ENCODE measurements at places on chromosomes 6 and 20.

- DNase-seq: peak; percentile 93
These were observed 234.7 kb upstream of the ECI2 start for GRCh38 chr6:4370066-4370465.

DNA sequence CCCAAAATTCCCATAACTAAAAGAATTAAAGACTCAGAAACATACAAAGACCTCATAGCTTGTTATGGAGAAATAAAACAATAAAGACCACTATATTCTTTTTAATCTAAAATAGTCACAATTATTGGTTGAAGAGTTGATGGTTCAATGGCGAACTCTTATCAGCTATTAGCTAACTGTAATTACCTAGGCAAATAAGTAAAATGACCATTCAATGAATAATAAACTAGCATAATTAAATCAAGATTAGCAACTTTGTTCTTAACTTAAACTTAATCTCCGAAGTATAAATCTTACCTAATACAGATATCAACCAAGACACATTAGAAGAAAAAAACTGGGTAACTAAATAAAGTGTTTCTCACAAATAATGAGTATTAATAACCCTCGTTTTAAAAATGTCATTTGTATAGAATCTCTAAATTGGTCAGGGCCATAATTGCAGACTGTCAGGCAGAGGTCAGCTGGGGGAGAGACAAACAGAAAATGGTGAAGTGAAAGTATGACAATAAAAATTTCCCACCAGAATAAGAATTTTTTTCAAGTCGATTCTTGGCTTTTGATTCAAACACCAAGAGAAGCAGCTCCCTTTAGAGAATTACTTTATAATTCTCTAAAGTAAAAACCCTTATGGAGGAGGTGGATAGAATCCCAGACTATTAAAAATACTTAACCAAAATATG lies 1.7 kb downstream of the FKBP5 start:
- no peak for DNase-seq

- DNase-seq: no peak
These were observed 59.4 kb downstream of the SLC35B3 start for GRCh38 chr6:8375916-8376315.

DNA sequence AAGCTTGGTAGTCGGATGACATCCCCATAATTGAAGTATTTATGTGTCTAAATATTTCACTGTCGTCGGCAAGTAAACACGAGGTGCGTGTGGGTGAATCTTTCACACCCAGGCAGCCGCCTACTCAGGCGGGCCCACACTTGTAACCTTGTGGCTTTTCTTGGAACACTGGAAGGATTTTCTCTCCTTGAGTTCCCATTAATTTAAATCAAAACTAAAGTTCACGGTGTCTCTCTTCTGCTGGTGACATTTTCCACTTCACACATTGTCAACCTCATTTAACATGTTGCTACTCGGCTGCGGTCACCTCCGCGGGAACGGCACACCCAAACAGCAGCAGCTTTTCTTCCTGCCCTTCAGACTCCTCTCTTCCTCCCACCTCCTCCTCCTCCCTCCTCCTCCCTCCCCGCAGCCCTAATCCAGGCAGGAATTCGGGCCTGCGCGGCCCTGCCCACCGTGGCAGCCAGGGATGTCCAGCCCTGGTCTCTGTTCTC lies 336.6 kb downstream of the QKI start:
- no peak for DNase-seq

DNA sequence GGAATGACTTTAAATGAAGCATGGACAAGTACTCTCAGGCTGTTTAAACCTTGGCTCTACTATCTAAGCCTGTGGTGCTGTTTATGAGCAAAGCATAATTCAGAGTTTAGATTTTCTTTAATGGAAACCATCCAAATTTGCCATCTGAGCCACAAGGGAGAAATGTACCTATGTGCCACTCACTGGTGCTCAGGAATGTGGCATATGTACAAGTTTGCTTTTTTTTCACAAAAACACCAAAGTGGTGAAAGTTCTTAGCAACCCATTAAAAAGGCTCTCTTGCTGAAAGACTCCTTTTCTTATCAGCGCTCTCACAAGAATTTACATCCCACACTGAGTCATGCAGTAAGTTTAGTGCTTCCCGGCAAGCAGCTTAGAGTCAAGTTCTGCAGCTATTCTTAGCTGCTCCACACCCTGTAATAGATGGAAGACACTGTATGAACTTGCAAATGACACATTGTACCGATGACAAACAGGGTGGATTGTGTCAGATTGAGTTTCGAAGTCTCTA lies 57.3 kb upstream of the MLIP start:
- DNase-seq: peak; percentile 83

Data from fibroblast of skin of scalp (primary cell).